ENCODE measurements at places on chromosomes 2 and 18.

- DNase-seq, result no peak
Observed at GRCh38 chr2:173272849-173273248, 81.8 kb upstream of the CDCA7 start.

- no peak for DNase-seq
Observed at GRCh38 chr2:12971581-12972365, 255.0 kb downstream of the TRIB2 start.

- DNase-seq, result no peak
Observed at GRCh38 chr18:34039201-34039600, 185.5 kb downstream of the NOL4 start.

DNA sequence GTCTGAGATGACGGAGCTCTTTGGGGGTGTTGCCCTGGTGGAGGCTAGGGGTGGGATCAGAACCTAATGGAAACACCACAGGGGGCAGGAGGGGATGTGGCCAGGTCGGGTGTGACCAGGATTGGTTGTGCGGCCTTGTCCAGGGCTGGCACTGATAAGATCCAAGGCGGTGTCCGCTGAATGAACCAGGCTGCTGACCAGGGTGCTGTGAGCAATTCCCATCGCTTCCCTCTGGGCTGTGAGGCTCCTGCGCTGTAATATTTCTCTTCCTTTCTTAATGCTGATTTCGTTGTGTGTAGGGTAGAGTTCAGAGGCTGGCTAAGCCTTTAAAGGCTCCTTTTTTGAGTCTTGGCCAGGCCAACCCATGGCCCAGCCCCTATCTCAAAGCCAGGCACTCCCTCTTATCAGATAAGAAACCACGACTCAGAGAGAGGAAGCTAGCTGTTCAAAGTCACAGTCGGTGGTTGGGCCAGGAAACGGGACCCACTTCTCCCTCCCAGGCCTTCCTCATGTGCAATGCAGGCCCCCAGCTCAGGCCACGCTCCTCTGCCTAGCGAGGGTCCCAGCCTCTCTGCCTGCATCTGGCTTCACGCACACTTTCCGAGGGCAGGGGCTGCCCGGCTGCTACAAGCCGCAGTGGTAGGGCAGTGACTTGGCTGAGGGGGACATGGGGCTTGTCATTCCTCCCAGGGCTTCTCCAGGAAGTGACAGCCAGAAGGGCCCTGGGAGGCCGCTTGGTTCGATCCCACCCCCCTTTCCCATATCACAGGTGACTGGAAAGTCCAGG lies 26.0 kb upstream of the FOSL2 start:
- no peak for DNase-seq
